ENCODE measurements at places on chromosomes 7 and 10. TPM values are rescaled to one million over a fixed set of nuclear protein-coding genes. Genes with fewer than 3 reads are reported as not detected.

AKR1C8 gene
- 0.94 TPM for total RNA-seq

IFIT3 gene
- total RNA-seq = 25.5 TPM

MNX1 gene
- total RNA-seq = not detected

SLC18A3 gene
- total RNA-seq = not detected

EPHA1 gene
- 0.22 TPM for total RNA-seq

SAP25 gene
- total RNA-seq = 13.6 TPM

Data from sciatic nerve (tissue), 2 donors.